ENCODE measurements at places on chromosomes 2 and 18. TPM values are rescaled to one million over a fixed set of nuclear protein-coding genes. Genes with fewer than 3 reads are reported as not detected.

- DNase-seq: no peak
- no peak overlapping the region for H3K27ac ChIP-seq
- no peak overlapping the region for H3K4me3 ChIP-seq
- H3K4me1 ChIP-seq: no peaks in the 10 kb centered on the region
These were observed 336.0 kb upstream of the TNP1 start for GRCh38 chr2:217195658-217196446.

DNA sequence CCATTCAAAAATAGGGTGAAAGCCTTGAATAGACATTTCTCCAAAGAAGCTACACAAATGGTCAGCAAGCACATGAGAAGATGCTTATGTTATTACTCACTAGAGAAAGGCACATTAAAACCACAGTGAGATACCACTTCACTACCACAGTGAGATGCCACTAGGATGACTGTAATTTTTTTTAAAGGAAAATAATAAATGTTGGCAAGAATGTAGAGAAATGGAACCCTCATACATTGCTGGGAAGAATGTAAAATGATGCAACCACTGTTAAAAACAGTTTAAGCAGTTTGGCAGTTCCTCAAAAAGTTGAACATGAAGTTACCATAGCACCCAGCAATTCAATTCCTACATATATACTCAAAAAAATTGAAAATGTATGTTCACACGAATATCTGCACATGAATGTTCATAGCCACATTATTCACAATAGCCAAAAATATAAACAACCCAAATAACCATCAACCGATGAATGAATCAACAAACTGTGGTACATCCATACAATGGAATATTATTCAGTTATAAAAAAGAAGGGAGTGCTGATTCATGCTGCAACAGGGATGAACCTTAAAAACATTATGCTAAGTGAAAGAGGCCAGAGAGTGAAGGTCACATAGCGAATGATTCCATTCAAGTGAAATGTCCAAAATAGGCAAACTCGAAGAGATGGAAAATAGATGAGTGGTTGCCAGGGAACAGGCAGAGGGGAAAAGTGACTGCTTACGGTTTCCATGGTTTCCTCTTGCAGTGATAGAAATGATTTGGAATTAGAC lies 156.2 kb upstream of the NDUFV2 start:
- H3K36me3 ChIP-seq: no peaks in the 10 kb centered on the region
- H3K4me1 ChIP-seq: no peaks in the 10 kb centered on the region
- no peak for DNase-seq
- no peak overlapping the region for H3K27ac ChIP-seq
- H3K27me3 ChIP-seq: no peaks in the 10 kb centered on the region

DNAJC10 gene
- 63.5 TPM for total RNA-seq

DNA sequence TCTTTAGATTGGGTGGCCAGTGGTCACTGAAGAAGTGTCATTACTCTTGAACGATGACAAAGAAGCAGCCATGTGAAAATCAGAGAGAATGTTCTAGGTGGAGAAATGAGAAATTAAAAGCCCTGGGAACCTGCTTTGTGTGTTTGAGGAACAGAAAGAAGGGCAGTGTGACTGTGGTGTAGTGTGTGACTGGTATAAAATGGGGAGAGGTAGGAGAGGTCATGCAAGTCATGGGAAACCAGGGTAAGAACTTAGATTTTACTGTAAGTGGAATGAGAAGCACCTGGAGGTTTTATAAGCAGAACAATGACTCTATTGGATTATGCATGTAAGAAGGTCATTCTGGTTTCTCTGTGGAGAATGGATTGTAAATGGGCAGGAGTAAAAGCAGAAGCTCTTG lies 12.2 kb downstream of the ICOS start:
- H3K36me3 ChIP-seq: peaks cover 67% of the 10 kb centered on the region
- H3K27me3 ChIP-seq: no peaks in the 10 kb centered on the region
- H3K4me3 ChIP-seq: peak overlapping the region; percentile 31
- peaks cover 82% of the 10 kb centered on the region for H3K4me1 ChIP-seq
- no peak for DNase-seq
- H3K27ac ChIP-seq: peak overlapping the region; percentile 42

- H3K4me1 ChIP-seq: peaks cover 2% of the 10 kb centered on the region
- no peak for DNase-seq
- H3K4me3 ChIP-seq: no peak overlapping the region
- no peak overlapping the region for H3K27ac ChIP-seq
- no peaks in the 10 kb centered on the region for H3K36me3 ChIP-seq
- H3K27me3 ChIP-seq: no peaks in the 10 kb centered on the region
These were observed 353.8 kb downstream of the RND3 start for GRCh38 chr2:150133623-150134022.

- H3K27me3 ChIP-seq: peaks cover 52% of the 10 kb centered on the region
- H3K27ac ChIP-seq: no peak within 1 kb of the TSS
- DNase-seq: no peak
- H3K36me3 ChIP-seq: no peaks in the 10 kb centered on the region
- H3K4me1 ChIP-seq: peaks cover 9% of the 10 kb centered on the region
These were observed at the start of gene DYSF for GRCh38 chr2:71453404-71454220. Gene DYSF (plus strand): TSS chr2:71453561.

DNA sequence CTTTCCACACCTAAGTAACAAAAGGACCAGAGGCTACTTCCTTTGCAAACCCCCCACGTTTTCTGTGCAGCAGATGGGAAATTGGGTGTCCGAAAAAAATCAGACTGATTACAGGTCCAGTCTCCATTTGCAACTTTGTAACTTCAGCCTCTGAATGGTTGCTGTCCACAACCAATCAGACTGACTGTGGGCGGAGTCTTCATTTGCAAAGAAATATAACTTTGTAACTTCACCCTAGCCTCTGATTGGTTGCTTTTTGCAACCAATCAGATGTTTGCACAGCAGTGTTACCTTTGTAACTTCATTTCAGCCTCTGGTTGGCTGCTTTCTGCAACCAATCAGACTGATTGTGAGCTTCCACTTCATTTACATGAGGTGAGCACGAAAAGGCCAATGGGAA lies 27.8 kb upstream of the CACNB4 start:
- H3K27ac ChIP-seq: no peak overlapping the region
- no peaks in the 10 kb centered on the region for H3K4me1 ChIP-seq
- no peaks in the 10 kb centered on the region for H3K27me3 ChIP-seq

NDUFAF7 gene
- total RNA-seq: 19.8 TPM

GRCh38 chr2:238843476-238843875 lies 4.4 kb upstream of the TWIST2 start:
- no peaks in the 10 kb centered on the region for H3K36me3 ChIP-seq
- no peak for DNase-seq
- H3K4me3 ChIP-seq: no peak overlapping the region
- no peak overlapping the region for H3K27ac ChIP-seq
- peaks cover 33% of the 10 kb centered on the region for H3K27me3 ChIP-seq
- no peaks in the 10 kb centered on the region for H3K4me1 ChIP-seq

ST8SIA5 gene
- 0.05 TPM for total RNA-seq

MROH2A gene
- total RNA-seq: not detected
